Activated CD4-positive, CD25-positive, alpha-beta regulatory T cell treated with anti-CD3 and anti-CD28 coated beads, Interleukin-2, amount 50 U/mL, for 72 hours (primary cell): ENCODE measurements at places on chromosomes 7 and 10.

DNA sequence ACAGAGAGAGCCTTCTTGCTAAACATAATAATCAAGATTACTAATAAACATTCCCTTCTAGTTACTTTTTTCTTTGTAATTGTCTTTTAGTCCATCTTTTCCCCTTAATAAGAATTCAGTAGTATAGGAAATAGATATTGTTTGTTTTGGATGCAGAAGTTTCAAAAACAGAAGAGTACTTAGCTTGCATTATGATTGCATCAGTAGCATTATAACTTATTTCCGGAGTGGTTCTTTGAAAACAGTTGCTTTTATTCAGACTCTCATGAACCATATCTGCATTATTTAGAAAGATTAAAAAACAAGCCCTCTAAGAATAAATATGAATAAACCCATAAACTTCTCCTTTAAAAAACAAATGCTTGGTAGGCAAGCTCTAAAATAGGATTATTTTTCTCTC, 34.0 kb upstream of the DKK1 start:
- no peak for DNase-seq

- no peak for DNase-seq
Measured at GRCh38 chr10:67603086-67603485, 92.9 kb downstream of the CTNNA3 start.

DNA sequence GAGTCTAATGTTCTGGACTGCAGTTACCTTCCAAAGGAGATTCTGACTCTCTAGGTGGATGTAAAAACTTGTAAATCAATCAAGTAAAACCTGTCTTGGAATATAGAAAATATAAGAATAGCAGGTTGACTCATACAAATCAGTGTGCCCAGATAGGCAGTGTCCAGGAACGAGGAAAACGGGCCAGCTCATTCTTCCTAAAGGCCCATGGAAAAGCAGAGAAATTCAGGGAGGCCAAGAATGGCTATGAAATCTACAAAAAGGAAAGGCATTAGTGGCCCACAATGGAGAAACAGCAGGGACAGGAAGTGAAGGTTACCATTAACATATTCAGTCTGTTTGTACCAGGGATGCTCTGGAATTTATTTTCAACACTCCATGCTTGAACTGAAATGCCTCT, 14.9 kb downstream of the GLI3 start:
- DNase-seq = no peak

GRCh38 chr10:25934621-25935139, 651 bp downstream of the MYO3A start:
- peak; percentile 30 for DNase-seq

GRCh38 chr10:70846795-70847194, 31.0 kb downstream of the SGPL1 start:
- no peak for DNase-seq

GRCh38 chr10:13338390-13339110, 9.5 kb downstream of the SEPHS1 start:
- no peak for DNase-seq

DNA sequence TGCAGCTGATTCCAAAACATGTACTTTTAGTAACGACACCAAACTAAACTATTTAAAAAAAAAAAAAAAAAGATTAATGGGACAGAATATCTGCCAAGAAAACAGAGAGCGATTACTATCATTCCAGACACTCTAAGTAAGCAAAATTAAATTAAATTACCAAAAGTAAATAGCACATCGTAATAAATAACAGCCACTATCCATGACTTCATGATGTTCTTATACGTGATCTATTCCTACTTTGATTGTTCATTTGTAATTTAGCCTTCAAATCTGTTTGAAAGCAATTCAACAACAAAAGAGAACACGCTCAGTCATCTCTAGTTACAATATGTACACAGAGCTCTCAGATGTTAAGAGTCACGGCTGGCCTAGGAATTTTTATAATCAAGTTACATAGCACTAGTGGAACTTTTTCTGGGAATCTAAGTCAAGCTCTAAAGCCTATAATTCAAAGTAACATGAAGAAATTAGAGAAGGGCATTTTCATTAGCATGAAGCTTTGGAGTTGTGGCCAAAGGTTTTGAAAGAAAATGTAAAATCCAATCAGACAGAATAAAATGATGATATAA, 241.7 kb upstream of the NEBL start:
- no peak for DNase-seq

DNA sequence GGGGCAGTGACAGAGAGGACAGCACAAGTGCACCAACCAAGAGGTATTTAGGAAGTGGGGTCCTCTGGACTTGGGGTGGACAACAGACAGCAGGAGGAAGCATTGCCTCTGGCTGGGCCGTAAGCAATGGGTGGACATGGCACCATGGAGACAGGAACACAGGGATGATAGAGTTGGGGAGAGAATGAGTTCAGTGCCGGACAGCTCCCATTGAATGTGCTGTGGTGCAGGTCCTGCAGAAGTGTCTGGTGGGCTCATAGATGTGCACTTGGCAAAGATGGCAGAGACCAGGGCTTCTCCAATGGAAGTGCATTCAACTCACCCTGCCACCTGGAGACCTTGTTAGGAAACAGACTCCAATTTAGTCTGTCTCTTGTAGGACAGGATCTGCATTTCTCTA, 341.5 kb upstream of the ZMIZ1 start:
- no peak for DNase-seq

- no peak for DNase-seq
Measured at GRCh38 chr10:127600479-127600878, 51.4 kb downstream of the NPS start.

GRCh38 chr7:43625980-43626379, 43.1 kb downstream of the STK17A start:
- no peak for DNase-seq

DNA sequence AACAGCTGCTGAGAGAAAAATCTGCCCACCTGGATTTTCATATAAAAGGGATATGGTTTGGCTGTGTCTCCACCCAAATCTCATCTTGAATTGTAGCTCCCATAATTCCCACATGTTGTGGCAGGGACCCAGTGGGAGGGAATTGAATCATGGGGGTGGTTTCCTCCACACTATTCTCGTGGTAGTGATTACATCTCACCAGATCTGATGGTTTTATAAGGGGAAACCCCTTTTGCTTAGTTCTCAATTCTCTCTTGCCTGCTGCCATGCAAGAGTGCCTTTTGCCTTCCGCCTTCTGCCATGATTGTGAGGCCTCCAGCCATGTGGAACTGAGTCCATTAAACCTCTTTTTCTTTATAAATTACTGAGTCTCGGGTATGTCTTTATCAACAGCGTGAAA, 20.8 kb upstream of the MKI67 start:
- DNase-seq = no peak

GRCh38 chr10:95445837-95446486, 115.2 kb downstream of the SORBS1 start:
- DNase-seq = no peak

GRCh38 chr10:1403508-1404322, 333.6 kb downstream of the ADARB2 start:
- no peak for DNase-seq

DNA sequence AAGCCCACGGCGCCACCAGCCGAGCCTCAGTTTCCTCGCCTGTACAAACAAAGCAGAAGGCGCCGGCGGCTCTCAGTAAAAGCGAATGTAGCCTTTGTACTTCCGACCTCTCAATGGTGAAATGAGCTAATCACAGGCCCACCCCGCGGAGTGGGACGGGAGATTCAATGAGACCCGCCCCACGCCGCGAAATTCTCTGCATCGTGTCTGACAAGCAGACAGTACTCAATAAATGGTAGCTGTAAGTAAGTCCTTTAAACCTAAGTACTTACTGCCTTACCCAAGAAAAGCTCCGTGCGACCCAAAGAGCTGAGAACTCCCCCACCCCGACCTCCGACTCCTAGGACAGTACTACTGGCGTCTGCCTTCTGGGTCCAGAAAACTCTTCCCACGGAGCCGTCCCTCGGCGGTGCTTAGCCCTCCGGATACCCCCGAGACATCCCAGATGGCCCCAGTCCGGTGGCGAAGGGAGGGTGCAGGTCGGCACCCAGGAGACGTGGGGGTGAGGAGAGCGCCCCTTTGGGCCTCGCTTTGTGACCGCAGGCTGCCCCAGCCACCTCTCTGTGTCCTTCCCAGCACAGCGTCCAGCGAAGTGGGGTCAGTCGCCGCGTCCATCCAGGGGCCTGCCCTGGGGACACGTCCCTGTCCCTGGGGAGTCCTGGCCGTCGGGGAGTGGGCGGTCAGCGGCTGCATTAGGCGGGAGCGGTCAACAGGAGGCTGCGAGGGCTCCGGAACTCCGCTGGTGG, 972 bp upstream of the CXCL12 start:
- no peak for DNase-seq

DNA sequence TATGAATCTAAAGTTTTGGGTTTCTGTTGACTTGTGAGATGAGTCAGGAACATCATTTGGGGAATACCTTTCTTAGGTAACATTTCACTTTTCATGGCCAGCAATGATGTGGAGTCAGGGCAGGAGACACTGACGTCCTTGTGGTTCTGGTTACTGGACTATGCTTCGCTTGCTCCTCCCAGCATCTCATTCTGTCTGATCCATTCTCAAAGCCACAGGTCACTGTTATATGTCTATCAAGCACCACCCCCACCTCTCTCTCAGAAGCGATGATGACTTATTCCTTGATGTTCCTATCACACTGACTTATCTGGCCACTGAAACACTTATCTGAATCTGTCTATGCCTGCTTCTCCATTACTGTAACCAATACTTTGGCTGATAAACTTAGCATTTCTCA, 51.6 kb downstream of the TES start:
- no peak for DNase-seq

- DNase-seq = no peak
Measured at GRCh38 chr7:110760341-110760740, 330.6 kb upstream of the LRRN3 start.

GRCh38 chr10:15168786-15169554, 477 bp upstream of the NMT2 start:
- DNase-seq = peak; percentile 91

- no peak for DNase-seq
Measured at GRCh38 chr10:112235920-112236319, 47.3 kb upstream of the TECTB start.

DNA sequence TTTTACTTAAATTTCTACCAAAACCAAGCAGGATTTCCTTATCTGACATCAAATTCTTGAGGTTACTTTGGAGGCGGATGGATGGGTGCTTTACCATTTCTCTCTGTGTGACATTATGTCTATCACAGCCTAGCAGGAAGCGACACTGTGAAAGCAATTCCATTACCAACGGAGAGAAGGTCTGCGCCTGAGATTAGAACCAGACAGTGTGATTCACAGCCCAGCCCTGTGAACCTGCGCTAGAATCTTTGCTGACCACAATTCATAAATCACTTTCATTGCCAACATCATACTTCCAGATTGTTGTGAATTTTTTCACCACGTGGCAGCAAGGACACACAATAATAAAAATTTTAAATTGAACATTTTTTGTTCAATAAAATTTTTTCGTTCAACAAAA, 126.5 kb downstream of the CUBN start:
- DNase-seq = no peak

DNA sequence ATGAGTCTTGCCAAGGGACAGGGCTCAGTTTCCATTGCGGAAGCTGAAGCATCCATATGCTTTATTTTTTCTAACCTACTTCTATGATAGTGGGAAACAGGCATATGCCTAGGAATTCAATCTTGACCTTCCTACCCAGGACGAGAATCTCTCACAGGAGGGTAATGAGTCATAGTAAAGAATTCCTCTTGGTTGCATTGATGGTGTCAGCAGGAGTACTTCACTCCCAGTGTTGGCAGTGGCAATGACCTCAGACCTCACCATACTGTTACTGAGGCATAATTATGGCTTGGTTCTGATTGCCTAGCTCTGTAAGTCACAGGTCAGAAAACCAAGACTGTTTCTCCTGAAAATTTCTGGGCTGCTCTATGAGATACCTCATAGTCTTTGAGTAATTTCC, 552.9 kb downstream of the ARL4A start:
- no peak for DNase-seq

GRCh38 chr7:29194206-29194593, 375 bp upstream of the CHN2 start:
- no peak for DNase-seq

- DNase-seq = no peak
Measured at GRCh38 chr10:59434463-59435321, 72.3 kb upstream of the FAM13C start.

GRCh38 chr10:90245623-90246022, 544.2 kb downstream of the KIF20B start:
- no peak for DNase-seq

GRCh38 chr10:74917481-74918077, 91.2 kb downstream of the KAT6B start:
- DNase-seq = no peak

- no peak for DNase-seq
Measured at GRCh38 chr7:135710417-135711138, 17.4 kb downstream of the SLC13A4 start.

- no peak for DNase-seq
Measured at GRCh38 chr7:76122516-76123239, 74.8 kb downstream of the MDH2 start.

- DNase-seq = no peak
Measured at GRCh38 chr10:69614130-69614529, 15.9 kb upstream of the FAM241B start.

GRCh38 chr10:131149111-131149510, 162.4 kb downstream of the TCERG1L start:
- no peak for DNase-seq

DNA sequence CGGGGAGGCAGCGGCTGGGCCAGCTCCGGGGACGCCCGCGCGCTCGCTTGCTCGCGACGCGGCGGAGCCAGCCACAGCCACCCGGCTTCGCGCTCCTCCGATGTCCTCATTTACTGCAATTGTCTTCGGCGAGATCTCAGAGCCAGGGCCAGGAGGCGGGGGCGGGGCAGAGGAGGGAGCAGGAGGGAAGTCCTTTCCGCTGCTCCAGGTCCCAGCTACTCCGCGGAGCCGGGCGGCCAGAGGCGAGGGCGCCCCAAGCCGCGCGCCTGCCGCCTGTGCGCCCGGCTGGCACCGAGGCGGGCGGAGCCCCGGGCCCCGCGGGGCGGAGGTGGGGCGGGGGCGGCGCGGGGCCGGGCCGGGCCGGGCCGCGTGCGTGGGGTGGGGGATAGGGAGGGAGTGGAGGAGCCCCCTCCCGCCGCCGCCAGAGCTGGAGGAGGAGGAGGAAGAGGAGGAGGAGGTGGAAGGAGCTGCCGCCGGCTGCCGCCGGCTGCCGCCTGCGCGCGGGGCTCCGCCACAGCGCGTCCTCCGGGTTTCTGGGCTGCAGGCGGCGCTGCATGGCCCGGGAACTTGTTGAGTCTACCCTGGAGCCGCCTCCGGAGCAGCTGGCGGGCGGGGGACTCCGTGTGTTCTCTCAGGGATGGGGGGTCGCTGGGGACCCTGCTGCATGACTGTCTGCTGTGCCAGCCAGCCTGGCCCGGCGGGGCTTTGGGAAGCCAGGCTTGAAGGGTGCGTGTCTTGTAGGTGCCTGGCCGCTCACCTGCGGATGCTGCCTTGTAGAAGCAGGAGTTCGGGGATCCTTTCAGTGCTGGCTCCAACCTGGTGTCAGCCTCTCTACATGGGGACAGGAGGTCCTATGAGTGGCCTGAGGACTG, at the start of gene INSYN2A:
INSYN2A (minus strand) TSS at position 310 of the 872 bp plus-strand sequence. CDS start 20,196 bp downstream, outside the sequence.
- no peak for DNase-seq

- DNase-seq = no peak
Measured at GRCh38 chr7:41786944-41787343, 84.1 kb upstream of the INHBA start.

GRCh38 chr7:55308186-55308929, 56.8 kb upstream of the LANCL2 start:
- DNase-seq = no peak
